ENCODE measurements at places on chromosomes 5 and 9.
A peak's percentile ranks its signal among the peaks of the same experiment; 100 is the strongest.

GRCh38 chr9:128159522-128159783 is 612 bp upstream of the BBLN start:
- DNase-seq: no peak

- no peak for DNase-seq
These were observed 60.3 kb upstream of the EPB41L4A start for GRCh38 chr5:112479418-112479817.

DNA sequence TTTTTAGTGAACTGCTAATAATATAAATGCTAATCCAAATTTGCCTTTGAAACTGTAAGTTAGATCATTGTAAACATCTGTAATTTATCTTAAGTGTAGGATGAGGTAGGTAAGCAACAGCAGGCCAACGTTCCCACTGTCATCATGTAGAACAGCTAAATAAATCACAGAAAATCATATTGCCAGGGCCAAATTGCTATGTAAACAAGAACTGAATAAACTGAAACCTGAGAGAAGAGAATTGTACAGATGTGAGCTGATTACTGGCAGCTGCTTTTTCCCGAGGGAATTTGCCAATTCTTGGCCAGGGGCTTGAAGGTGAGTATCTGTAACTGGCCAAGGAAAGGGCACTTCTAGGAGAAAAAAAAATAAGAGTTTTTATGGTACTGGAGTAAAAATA is 97.6 kb downstream of the CDH10 start:
- no peak for DNase-seq

- no peak for DNase-seq
These were observed 941.4 kb upstream of the CTNND2 start for GRCh38 chr5:12845549-12846159.

GRCh38 chr5:174636094-174636493 is 88.3 kb upstream of the MSX2 start:
- DNase-seq: no peak

GRCh38 chr5:1897816-1898450 is 15.2 kb upstream of the IRX4 start:
- no peak for DNase-seq

GRCh38 chr9:92242260-92243136 is 51.0 kb downstream of the IARS1 start:
- no peak for DNase-seq

- DNase-seq: no peak
These were observed 11.7 kb upstream of the SH3PXD2B start for GRCh38 chr5:172466062-172466461.

DNA sequence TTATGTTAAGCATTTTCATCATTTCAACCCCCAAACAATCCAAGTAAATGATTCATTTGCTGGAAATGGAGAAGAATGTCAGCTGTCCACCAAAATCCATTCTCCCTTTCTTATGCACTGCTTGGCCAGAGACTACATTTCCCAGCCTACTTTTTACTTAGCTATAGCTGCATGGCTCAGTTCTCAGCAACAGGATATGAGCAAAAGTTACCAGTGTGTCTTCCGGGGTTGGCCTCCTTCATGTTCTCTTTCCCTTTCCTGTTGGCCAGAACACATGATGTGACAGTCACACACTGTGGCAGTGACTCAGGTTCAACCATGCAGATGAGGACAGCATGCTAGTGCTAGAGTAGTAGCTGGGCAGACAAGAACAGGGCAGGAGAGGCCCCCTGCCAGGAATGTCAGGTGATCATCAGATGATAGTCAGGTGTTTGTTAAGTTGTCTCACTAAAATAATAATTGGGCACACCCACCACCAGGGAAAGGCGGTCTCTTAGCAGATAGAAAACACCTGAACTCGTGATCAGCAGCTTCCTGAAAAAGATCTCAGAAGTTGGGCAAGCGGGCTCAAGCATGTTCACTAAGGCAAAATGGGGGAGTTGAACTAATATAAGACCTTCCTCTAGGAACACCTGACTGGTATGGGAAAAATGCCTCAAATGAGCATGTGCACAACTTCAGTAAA is 12.2 kb downstream of the GPR150 start:
- no peak for DNase-seq

DNA sequence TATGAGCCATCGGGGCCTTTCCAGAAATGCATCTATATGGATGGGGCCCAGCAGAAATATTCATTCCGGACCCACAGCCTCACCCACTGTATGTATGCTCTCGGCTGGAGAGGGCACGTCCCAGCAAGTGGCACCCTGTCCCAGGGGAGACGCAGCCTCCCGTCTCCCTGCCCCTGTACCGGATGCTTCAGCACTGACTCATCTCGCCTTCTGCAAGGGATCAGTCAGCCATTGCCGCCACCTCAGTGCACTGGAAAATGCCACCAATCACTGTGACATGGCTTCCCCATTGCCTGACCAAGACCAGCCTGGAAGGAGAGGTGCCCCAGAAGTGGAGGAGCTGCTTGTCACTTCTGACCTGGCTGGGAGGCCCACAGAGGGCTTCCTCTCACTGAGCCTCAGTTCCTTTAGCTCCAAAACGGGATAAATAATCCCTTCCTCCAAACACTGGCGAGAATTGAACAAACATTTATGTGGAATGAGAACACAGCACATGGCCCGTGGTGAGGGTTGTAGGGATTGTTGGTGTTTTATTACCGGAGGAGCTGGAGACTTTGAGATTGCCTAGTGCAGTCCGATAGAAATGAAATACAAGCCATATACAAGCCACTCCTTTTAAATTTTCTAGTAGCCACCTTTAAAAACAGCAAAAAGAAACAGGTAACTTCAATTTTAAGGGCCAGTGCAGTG is 43.9 kb upstream of the ORM1 start:
- no peak for DNase-seq

DNA sequence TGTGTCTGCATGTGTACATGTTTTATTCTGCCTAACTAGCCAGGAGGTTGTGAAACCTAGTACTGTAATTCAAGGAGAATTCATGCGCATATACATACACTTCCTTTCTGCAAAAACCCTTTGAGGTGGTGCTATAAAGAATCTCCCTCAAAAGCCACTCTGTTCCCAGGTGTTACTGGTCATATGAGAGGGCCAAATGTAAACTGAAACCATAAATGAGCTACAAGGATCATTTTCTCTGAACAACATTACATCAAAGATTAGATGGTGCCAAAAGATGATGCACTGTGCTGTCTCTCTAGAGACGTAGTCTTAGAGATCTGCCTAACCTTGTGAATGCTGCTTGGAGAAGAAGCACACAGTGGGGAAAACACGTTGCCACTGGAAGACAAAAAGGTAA is 15.7 kb downstream of the NREP start:
- no peak for DNase-seq

DNA sequence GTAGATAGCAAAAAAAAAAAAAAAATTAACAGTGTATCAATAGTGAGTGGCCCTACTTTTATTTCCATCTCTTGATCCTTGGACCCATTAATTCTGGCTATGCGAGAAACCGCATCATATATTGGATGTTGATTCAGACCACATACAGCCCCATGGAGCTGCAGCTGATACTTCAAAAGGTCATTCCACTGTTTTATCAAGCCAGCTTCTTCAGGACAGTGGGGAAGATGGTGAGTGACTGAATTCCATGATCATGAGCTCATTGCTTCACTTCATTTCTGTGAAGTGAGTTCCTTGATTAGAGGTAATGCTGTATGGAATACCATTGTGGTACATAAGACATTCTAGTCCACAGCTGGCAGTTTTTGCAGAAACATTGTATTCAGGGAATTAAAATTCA is 222.9 kb upstream of the MEF2C start:
- DNase-seq: no peak

GRCh38 chr9:19620326-19620725 is 168.5 kb downstream of the SLC24A2 start:
- no peak for DNase-seq

DNA sequence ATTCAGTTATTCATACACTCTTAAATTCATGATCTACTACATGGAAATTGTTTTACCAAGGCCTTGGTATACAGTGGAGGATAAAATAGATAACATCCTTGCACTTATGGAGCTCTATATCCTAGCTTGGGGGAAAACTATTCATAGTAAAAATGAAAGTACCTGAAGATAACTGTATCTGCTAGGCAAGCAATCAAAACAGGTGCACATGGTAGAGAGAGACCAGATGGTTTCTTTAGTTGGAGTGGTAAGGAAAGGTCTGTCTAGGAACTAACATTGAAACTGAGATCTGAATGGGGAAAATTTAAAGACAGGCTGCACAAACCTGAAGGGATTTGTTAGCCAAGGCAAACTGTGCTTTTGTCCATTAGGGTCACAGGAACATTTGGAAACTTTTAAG is 11.1 kb upstream of the SLCO4C1 start:
- DNase-seq: no peak

GRCh38 chr5:37882636-37883035 is 42.8 kb upstream of the GDNF start:
- DNase-seq: no peak

- no peak for DNase-seq
These were observed 43.9 kb downstream of the NSA2 start for GRCh38 chr5:74810915-74811314.

GRCh38 chr5:108720391-108720790 is 27.3 kb upstream of the FER start:
- DNase-seq: peak; percentile 20

Data from GM18507 (cell line).